ENCODE measurements at places on chromosomes 6 and 20.

DNA sequence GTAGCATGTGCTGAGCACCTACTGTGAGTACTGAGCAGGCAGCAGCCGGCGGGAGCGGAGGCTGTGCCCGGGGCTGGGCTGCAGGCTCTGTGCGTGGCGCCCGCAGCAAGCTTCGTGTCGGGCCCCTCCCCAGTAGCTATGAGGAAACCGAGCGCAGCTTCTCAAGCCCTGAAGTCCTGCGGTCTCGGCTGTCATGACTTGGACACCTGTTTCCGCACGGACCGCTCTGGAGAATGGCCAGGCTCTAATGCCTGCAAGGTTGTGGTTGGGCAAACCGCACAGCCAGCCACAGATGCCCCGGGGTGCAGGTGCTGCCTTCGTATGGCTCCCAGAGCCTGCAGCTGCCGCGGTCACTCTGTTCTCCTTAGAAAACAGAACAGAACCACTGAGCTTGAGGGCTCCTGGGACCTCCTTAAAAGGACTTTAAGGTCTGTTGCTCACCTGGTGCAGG lies 33.7 kb downstream of the PYGB start:
- DNase-seq = no peak

DNA sequence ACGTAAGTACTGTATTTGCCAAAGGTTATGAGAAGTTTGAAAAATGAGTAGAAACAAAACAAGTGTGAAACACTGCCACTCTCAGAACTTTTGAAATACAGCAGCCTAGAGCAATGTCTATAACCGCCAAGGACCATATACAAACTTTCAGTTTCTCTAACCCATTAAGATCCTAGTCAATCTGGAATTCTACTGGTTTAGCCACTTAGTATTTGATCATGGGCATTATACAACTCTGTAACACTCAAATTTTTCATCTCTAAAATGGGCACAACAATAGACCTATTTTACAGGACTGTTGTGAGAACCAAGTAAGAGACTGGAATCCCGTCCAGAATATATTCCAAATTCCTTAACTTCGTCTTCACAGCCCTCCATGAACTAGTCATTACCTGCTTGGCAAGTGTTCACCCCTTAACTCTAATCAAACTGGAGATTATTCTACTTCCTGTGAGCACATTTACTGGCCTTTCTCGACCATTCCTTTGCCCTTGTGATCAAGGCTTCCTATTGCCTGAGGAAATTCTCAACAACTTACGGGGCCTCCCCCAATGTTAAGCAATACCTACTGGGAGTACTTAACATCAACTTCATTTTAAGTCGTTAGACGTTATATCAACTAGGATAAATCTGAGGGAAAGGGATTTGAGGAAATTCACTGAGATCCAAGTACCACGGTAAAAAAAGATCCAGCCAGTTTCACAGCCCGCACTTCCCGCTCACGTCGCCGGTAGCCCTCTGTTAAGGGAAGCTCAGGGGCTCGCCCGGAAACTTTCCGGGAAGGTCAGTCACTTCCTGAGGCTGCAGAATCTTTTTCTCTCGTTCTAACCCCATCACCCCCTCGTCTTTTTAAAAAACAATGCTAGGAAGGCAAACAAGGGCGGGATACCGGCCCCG lies 1.1 kb downstream of the EIF2S2 start:
- DNase-seq = peak; percentile 43

DNA sequence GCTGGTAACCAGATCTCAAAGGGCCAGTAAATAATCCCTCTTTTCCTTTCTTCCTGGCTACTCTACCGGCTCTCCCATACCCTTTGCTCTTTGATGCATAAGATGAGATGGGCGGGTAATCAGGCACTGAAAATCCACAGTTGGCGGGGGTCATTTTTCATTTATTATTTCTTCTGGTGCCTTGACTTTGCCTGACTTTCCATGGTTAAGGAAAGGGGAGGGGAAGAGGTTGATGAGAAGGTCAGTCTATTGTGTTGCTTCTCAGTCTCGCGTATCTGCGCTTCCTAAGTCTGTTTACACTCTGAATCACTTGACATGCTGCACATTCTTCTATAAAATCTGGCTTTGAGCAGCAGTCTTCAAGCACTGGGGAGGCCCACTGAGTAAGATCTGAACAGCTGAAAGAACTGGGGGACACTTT lies 121.1 kb upstream of the HDGFL1 start:
- DNase-seq = no peak

DNA sequence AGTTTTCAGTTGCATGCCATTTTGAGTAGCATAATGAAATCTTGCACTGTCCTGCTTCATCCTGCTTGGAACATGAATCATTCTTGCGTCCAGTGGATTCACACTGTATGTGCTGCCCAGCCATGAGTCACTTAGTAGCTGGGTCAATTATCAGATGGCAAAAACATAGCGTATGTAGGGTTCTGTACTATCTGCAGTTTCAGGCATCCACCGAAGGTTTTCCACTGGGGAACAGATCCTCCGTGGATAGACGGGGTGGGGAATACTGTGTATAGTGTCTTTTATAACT lies 61.4 kb downstream of the IL22RA2 start:
- DNase-seq = no peak

- peak; percentile 6 for DNase-seq
Measured at GRCh38 chr6:106688177-106688951, 59.0 kb downstream of the QRSL1 start.

GRCh38 chr6:1602049-1602713 lies 7.5 kb upstream of the FOXC1 start:
- no peak for DNase-seq

GRCh38 chr20:48158014-48158413 lies 372.7 kb upstream of the SULF2 start:
- no peak for DNase-seq

DNA sequence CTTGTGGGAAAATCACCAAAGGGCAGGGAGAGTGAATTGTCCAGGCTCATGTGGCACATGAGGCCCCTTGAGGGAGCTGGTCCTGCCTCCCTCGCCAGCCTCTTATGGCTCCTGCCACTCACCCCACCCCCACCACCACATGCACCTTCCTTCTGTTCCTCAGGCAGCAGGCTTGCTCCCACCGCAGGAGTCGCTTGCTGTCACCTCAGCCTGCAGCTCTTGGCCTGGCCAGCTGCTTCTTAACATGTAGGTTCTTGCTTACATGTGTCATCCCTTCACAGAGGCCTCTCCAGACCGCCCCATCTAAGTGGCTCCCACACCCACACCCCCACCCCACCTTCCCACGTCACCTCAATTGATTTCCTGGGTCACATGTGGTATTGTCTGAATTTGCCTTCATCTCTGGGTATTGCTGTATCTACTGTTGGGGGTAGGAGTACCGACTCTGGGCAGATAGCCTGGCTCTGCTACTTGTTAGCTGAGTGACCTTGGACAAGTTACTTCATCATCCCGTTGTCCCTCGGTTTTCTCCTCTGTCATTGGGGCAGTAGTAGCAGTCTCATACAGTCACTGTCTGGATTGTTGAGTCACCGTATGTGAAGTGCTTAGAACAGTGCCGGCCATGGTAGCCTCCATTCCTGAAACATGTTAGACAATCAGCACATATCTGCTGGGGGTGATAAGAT lies 41.7 kb downstream of the SLC9A8 start:
- DNase-seq = no peak

- DNase-seq = no peak
Measured at GRCh38 chr6:144936764-144937163, 651.6 kb downstream of the UTRN start.

- peak; percentile 1 for DNase-seq
Measured at GRCh38 chr6:46626228-46626909, 26.2 kb downstream of the CYP39A1 start.

- DNase-seq = no peak
Measured at GRCh38 chr6:22632581-22633145, 63.3 kb downstream of the HDGFL1 start.

- no peak for DNase-seq
Measured at GRCh38 chr6:83216806-83217205, 23.6 kb downstream of the RWDD2A start.

DNA sequence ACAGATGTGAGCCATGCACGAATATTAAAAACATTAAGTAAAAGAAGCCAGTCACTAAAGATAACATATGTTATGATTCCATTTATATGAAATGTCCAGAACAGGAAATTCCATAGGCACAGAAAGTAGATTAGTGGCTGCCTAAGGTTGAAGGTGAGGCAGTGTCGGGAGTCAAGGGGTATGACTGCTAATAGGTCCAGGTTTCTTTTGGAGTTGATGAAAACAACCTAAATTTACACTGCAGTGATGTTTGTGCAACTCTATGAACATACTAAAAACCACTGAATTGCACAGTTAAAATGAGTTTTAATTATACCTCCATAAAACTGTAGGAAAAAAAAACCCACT lies 14.4 kb downstream of the SRPK1 start:
- no peak for DNase-seq

DNA sequence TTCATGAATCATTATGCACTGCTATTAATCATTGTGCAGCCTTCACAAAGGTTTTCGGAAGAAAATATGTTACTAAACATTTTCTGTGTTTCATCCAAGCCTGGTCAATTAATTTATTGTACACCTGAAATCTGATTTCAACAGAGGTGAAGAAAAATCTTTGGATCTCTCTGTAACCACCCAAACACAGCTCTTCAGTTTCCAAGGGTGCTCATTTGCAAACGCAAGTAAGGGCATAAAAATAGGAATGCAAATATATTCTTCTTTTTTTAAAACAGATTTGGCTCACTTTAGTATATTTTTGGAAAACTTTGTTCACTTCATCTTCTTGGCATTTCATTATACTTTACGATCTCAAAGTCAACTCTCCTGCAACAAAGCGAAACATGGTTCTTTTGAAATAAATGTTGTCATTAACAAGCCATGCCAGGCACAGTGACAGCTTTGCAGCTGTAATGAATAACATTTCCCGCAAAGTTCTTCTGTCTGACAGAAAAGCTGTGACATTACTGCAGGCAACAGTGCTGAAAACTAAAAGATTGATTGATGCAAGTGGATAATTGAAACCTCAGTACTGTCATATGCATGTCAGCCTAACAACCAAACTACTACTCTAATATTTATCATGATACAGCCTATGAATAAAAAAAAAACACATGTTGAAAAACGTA lies 348.3 kb downstream of the FRK start:
- no peak for DNase-seq

DNA sequence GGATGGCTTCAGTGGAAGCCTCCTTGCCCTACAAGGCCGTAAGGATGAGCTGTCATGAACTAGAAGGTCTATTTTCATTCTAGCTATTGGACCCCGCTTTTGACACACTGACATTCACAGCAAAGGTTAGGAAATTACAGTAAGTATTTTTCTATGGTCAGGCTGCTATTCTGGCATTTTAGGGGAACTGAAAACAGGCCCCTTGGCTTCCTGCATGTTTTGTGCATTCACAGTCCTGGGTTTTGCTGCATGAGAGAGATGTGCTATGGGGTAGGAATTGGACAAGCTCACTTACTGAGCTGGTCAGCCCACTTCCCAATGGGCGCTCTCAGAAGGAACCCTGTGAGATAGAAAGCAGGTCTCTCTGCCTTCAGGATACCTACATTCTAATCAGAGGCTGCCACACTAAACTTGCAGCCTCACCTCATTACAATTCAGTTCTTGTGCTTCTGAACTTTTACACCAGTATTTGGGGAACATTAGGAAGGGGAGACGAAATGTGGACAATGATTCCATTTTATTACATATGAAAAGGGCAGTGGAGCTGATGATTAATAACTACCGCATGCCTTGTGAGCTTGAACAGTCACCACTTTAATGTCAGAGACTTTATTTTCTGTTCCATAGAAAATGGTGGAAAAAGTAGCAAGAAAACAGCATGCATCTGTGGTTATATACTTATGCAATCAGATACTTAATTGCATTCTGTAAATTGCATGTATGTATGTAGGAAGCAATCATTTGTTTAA lies 86.6 kb upstream of the TAB2 start:
- no peak for DNase-seq

DNA sequence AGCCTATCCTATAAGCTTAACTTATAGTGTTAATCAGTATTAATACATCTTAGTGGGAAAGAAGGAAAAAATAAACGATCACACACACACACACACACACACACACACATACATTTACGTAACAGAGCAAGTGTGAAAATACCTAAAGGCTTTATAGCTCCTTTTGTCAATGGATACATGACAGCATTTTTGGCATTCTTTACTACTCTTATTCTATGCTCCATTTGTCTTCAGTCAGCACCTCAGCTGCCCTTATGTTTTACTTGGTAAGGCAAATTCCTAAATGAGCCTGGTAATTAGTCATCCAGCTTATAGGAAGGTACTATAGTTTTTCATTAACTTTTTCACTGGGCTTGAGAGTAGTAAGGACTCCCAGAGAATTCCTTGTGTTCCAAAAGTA lies 25.1 kb upstream of the SLC17A3 start:
- DNase-seq = no peak

GRCh38 chr6:128482642-128483041 lies 37.8 kb downstream of the PTPRK start:
- no peak for DNase-seq

DNA sequence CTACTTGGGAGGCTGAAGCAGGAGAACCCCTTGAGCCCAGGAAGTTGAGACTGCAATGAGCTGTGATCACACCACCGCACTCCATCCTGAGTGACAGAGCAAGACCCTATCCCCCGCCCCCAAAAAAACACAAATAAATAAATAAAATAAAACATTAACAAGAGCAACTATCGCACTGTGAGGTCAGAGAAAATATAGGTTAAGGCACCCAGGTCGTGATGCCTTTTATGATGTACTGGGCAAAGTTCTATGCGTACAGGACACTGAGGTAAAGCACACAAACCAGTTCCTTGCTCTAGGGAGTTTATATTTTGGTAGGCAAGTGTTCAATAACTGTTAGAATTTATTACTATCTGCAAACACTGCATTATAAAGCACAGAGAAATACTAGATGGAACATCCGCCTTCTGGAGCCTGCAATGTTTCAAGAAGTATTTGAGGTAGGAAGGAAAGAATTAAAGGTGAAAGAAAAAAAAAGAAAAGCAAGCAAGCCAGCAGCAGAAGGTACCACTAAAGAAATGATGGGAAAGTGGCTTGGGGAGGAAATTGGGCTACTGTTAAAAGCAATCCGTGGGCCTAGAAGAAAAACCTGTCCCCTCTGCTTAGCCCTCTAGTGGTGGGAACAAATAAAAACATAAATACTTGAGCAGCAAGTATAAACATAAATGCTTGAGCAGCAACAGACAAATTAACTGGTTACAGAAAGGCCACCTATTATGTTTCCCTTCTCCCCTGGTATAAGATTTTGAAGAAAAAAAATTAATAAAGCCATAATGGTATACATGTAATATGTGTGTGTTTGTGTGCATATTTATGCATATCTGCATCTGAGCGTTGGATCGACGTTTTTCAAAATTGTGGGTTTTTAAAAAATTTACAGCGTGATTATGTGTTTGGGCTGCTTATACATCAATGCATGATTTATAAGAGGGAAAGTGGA lies 128.0 kb downstream of the PHACTR1 start:
- peak; percentile 13 for DNase-seq

Data from NCI-H146 (cell line).